Cardiac septum (tissue), 1 donor: ENCODE measurements at places on chromosomes 13 and 19. TPM values are rescaled to one million over a fixed set of nuclear protein-coding genes. Genes with fewer than 3 reads are reported as not detected.

Gene ZNF837
- total RNA-seq, result 0.54 TPM

Gene NKPD1
- total RNA-seq, result not detected

Gene KLK12
- not detected for total RNA-seq

Gene ATP7B
- 10.8 TPM for total RNA-seq

- no peak for DNase-seq
These were observed 1.8 kb downstream of the MAB21L1 start for GRCh38 chr13:35474496-35475211.

- no peak for DNase-seq
These were observed 149.1 kb downstream of the KLF12 start for GRCh38 chr13:73984949-73985691.

DNA sequence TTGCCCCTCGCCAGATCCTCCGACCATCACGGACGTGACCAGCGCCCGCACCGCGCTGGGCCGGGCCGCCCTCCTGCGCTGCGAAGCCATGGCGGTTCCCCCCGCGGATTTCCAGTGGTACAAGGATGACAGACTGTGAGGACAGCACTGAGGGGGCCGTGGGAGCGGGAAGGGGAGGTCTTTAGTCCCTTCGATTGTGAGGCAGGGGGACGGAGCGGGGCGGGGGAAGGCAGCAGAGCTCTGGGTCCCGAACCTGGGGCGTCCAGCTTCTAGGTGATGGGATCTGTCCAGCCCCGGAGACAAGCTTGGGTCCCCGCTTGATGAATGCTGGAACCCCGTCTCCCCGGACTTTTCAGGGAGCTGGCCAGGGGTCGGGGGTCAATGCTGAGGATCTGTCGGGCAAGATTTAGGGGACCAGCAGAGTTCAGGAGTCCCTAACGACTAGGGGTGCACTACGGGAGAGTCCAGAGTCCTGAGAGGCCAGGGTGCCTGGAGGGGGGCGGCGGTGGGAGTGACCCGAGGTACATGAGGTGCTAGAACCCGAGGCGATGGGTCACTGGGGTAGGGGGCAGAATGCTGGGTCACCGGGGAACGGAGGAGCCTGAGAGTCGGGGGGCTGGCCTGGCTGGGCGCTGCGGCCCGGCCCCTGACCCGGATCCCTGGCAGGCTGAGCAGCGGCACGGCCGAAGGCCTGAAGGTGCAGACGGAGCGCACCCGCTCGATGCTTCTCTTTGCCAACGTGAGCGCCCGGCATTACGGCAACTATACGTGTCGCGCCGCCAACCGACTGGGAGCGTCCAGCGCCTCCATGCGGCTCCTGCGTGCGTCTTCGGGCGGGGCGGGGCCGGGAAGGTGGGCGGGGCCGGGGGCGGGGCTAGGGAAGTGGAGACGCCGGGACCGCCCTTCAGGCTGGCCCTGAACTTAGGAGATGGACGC is 14.6 kb downstream of the VSIG10L start:
- no peak for DNase-seq

Gene OR7A5
- not detected for total RNA-seq

DNA sequence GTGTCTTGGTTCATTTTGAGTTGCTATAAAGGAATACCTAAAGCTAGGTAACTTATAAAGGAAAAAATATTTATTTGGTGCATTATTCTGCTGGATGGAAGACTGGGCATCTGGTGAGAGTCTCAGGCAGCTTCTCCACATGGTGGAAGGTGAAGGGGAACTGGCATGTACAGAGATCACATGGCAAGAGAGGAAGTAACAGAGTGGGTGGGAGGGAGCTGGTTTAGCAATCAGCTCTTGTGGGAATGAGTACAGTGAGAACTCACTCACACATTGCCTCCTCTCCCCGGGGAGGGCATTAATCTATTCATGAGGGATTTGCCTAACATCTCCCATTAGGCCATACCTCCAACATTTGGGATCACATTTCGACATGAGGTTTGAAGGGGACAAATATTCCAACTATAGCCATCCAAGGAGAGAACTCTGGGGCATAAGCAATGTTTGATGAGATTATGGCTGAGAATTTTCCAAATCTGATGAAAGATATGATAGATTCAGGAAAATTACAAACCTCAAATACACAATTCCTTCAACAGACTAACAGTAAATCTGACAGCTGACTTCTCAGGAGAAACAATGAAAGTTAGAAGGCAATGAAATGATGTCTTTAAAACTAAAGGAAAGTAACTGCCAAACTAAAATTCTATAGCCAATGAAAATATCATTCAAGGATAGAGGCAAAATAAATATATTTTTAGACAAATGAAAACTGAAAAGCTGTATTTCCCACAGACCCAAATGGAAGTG is 52.5 kb downstream of the MTUS2 start:
- no peak for DNase-seq

GRCh38 chr19:44772959-44773358 is 4.7 kb upstream of the CBLC start:
- DNase-seq, result no peak

Gene SMG9
- total RNA-seq, result 17.2 TPM

DNA sequence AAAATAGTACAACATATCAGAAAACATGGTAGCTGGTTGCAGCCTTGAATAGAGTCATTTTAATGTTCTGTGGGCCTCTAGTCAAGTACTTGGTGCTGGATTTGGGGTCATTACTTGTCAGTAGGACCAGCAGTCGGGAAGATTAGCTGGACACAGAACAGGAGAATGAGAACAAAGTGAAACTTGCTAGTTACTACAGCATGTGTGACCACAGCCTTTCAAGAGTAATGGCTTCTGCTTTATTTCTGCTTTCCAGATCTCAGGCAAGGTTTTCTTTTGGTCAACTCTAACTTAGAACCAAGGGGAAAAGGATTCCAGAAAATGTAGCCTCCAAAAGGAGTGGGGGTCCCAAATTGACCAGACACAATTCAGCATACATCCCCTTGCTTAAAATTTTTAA is 17.1 kb upstream of the VWA8 start:
- DNase-seq, result no peak

DNA sequence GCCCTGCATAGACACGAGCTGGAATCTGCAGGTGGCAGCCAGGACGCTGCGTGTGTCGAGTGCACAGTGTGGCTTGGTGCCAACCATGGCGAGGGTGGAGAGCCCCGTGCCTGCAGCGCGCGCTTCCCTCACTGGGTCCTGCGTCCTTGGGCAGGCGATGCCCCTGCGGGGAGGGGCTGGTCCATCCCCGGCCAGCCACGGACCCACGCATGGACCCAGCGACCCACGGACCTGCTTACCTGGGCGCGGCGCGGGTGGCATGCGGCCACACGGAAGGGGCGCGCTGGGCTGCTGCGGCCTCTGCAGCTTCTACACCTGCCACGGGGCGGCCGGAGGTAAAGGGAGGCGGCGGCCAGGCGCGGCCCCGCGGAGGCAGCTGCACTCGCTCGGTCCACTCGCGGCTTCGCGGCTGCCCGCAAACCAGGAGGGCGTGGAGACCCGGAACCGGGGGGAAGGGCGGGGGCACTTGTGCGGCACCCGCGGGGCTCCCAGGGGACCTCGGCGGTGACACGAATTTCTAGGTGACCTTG is 569 bp upstream of the MCF2L start:
- DNase-seq, result peak; percentile 77

Gene RDH8
- not detected for total RNA-seq

Gene HSH2D
- total RNA-seq, result 0.32 TPM

Gene RNF225
- not detected for total RNA-seq

Gene IL27RA
- total RNA-seq, result 3.0 TPM

Gene GPR12
- not detected for total RNA-seq

GRCh38 chr19:3479834-3480215 is 500 bp downstream of the SMIM24 start:
- DNase-seq, result no peak

Gene BRSK1
- 8.8 TPM for total RNA-seq

DNA sequence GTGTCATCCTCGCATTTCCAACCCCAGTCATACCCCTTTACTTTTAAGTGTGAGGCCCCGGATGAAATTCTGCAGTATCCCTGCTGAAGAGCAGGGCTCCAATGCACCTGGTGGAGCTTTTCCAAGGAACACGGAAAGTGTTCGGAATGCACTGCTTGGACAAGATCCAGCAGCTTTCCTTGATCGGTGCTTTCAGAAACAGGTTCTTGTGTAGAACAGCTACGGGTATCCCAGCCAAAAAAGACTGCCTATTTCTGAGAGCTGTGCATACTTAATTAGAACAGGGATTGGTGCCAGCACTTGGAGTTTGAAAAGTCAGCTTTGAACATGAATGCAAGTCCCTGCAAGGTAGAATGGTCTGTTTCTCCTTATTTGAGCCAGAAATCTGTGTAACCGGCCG is 87.2 kb upstream of the C1QTNF9B start:
- no peak for DNase-seq

- no peak for DNase-seq
These were observed 58.3 kb upstream of the MEDAG start for GRCh38 chr13:30847650-30848307.

GRCh38 chr13:70162141-70162540 is 53.9 kb upstream of the KLHL1 start:
- DNase-seq, result no peak

- peak; percentile 66 for DNase-seq
These were observed 33.4 kb downstream of the PEPD start for GRCh38 chr19:33487901-33488800.

Gene PEX11G
- total RNA-seq, result 1.9 TPM

- DNase-seq, result no peak
These were observed 1.2 kb downstream of the APLP1 start for GRCh38 chr19:35869327-35870123.

Gene CCDC70
- total RNA-seq, result not detected

Gene CGB7
- total RNA-seq, result not detected

- DNase-seq, result no peak
These were observed 6.0 kb downstream of the TMIGD2 start for GRCh38 chr19:4295972-4296771.

Gene ZNF506
- total RNA-seq, result 18.2 TPM

GRCh38 chr19:8054169-8054568 is 1.6 kb downstream of the CCL25 start:
- no peak for DNase-seq

GRCh38 chr13:28041501-28041900 is 53.0 kb upstream of the URAD start:
- DNase-seq, result no peak
